ENCODE measurements at places on chromosomes 6 and 20.

- DNase-seq = no peak
Observed at GRCh38 chr20:31644701-31645100, 7.0 kb downstream of the COX4I2 start.

- DNase-seq = no peak
Observed at GRCh38 chr6:13283331-13283730, 45.0 kb downstream of the TBC1D7 start.

GRCh38 chr6:84492241-84493165 is 265.1 kb upstream of the CEP162 start:
- DNase-seq = no peak

GRCh38 chr20:60224914-60225313 is 266.7 kb downstream of the CDH26 start:
- DNase-seq = no peak

DNA sequence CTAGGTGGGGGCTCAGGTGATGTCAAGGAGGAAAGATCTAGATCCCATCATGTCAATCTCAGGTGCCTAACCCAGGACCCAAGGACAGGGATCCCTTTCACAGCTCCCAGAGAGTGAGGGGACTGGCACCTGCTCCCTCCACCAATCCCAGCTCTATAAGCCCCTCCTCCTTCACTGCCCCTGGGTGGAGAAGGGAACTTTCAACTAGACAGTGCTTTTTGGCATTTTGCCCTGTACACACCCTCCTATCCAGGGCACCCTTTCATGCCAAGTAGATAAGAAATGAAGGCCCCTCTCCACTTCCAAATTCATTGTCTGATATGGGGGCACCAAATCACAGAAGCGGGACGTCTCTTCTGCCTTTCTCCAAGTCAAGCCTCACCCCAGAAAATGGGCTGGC is 61.6 kb downstream of the MDGA1 start:
- DNase-seq = no peak

DNA sequence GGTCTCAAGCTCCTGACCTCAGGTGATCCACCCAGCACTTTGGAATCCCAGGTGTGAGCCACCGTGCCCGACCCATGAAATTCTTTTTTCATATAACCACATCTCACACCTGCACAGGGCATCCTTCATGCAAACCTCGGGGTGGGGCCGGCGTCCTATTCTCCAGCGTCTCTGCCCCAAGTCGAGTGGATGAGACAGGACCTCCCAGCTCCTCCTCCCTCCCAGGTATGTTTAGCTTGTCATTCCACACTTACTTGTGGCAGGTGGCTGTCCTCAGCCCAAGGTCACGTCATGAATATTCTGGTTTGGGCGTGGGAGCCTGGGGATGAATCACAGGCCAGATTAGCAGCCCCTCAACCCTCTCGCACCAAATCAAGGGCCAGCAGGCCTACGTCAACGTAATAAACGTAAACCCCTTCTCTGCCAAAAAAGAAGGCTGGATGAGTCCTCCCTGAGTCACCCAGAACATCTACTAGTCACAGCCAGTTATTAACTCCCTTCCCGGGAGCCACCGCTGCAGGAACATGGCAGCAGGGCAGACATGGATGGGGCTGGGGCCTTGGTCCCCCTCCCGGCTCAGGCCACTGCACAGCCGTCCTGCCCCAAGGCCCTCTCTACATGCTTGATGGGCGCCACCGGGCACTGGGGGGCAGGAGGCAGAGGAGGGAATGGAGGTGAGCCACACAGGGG is 91.7 kb downstream of the YTHDF1 start:
- DNase-seq = no peak
